Kidney (tissue), 22 donors: ENCODE measurements at places on chromosomes 2 and 18. TPM values are rescaled to one million over a fixed set of nuclear protein-coding genes. Genes with fewer than 3 reads are reported as not detected.

- no peak for DNase-seq
These were observed 102.5 kb downstream of the FIGN start for GRCh38 chr2:163633291-163633690.

DNA sequence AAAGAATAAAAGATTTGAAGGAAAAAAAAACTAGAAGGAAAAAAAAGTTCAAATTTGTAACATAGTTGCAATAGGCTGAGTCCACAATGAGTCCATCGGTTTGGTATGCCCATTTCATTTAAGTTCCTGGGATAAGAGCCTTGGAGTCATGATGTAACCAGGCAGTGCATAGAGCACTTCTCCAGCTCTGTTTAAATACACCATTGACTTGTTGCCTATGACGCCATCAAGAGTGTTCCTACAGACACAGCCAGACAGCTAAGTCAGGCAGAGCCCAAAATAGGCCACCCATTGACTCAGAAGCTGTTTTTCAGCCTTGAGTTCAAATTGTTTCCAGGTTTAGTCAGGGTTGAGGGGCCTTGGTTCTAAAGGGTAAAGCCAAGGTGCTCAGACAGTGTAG, 44.9 kb downstream of the SOCS6 start:
- DNase-seq = no peak

GRCh38 chr2:6538607-6539006, 327.1 kb downstream of the CMPK2 start:
- DNase-seq = no peak

GNLY gene
- total RNA-seq = 5.5 TPM

DNA sequence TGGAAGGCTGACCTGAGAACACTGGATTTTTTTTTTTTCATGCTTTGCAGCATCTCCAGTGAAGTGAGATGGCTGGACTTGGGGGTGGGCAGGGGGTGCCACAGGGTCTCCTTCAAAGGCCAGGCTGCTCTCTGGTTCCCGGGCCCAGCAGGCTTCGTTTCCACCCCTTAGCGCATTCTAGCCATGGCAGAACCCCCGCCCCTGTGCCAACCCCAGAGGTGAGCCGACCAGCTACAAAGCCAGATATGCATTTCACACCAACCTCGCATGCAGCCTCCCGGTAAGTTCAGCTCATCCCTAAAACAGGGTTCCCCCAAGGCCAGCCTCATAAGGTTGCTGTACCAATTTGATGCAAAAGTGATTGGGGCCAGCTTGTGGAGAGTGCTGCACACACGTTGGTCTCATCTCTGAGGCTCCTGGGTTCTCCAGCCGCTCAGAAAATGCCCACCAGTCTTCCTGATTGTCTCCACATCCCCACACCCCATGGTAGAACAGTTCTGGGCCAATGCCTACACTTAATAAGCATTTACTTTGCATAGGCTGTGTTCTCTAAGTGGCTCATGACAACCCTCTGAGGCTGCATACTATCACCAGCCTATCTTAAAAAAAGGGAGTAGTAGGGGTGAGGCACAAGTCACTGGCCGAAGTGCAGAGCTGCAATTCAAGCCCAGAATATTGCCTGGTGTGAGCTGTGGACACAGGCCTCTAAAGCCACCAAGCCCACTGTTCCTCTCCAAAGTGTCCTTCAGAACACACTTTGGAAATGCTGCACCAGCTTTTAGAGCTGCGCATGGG, 23.3 kb downstream of the SMAD7 start:
- peak; percentile 1 for DNase-seq
